ENCODE measurements at places on chromosomes 16 and 17. TPM values are rescaled to one million over a fixed set of nuclear protein-coding genes. Genes with fewer than 3 reads are reported as not detected.

The KCNH6 gene
- 0.16 TPM for total RNA-seq

- DNase-seq, result no peak
These were observed 75.6 kb downstream of the ABR start for GRCh38 chr17:1104222-1104621.

- DNase-seq, result no peak
These were observed 1.4 kb downstream of the CARHSP1 start for GRCh38 chr16:8867216-8867931.

DNA sequence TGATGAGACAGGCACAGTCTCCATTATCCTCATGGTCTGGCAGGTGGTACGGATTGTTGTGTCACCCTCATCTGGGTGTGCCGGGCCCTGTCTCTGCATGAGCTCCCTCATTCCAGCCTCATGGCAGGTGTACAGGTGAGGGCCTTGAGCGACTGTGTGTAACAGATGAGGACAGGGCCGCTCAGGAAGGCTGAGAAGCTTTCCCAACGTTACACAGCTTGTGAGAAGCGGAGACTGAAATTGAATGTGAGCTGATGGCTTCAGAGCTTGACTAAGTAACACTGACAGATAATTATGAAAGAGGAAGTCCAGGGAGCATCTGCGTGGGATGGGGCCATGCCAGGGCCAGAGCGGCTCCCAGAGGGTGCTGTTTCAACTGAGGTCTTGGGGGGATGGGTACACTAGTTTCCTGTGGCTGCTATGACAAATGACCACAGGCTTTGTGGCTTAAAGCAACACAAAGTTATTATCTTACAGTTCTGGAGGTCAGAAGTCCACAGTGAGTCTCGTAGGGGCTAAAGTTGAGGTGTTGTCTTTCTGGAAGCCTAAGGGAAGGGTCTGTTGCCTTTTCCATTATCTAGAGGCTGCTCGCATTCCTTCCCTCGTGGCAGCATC lies 36.7 kb downstream of the CMIP start:
- DNase-seq, result no peak

- DNase-seq, result no peak
These were observed 4.6 kb downstream of the MYBBP1A start for GRCh38 chr17:4550534-4551039.

GRCh38 chr17:29682054-29682453 lies 59.3 kb upstream of the CORO6 start:
- DNase-seq, result no peak

GRCh38 chr17:36602924-36603384 lies 1.6 kb downstream of the MRM1 start:
- no peak for DNase-seq

The TRPV3 gene
- total RNA-seq, result 0.47 TPM

The CALCOCO2 gene
- 17.9 TPM for total RNA-seq

DNA sequence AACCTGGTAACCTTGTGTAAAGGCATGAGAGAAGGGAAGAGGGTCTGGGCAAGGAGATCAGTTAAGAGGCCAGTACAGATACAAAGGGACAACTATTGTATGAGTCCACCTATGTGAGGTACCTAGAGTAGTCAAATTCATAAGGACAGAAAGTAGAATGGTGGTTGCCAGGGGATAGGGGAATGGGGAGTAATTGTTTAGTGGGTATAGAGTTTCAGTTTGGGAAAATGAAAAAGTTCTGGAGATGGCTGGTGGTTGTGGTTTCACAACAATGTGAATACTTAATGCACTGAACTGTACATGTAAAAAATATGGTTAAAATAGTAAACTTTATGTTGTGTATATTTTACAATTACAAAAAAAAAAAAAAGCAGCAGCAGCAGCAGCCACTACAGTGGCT lies 49.4 kb downstream of the SNTB2 start:
- DNase-seq, result no peak

DNA sequence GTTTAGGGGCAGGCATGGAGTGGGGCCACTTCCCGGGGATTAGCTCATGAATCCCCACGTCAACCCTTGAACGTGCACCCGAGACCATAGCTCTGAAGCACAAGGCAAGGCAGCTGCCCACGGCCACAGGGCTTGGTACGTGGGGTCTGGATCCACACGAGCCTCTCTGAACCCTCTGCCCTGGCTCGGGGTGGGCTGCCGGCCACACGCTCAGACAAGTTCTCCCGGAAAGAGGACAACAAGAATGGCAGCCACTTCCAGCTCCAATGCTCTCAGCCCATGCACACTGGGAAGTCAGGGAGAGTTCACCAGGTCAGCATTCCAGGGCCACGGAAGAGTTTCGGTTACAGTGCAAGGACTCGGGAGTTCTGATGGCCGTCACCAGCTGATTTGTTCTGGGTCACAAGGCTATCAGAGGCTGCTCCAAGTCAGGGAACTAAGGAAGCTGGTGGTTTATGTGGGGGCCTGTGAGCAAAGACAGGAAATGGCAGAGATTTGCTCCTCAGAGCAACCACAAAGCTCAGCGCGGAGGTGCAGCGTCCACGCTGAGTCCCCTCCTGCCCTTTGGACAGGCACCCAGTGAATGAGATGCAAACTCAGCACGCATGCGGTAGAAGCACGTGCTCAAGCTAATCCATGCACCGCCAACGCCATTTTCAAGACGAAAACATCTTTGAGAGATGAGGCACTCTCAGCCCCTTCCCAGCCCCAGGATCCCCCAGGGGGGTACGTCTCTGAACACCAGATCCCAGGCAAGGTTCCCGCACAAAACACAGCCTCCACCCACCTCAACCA lies 356.4 kb downstream of the FOXL1 start:
- DNase-seq, result no peak

DNA sequence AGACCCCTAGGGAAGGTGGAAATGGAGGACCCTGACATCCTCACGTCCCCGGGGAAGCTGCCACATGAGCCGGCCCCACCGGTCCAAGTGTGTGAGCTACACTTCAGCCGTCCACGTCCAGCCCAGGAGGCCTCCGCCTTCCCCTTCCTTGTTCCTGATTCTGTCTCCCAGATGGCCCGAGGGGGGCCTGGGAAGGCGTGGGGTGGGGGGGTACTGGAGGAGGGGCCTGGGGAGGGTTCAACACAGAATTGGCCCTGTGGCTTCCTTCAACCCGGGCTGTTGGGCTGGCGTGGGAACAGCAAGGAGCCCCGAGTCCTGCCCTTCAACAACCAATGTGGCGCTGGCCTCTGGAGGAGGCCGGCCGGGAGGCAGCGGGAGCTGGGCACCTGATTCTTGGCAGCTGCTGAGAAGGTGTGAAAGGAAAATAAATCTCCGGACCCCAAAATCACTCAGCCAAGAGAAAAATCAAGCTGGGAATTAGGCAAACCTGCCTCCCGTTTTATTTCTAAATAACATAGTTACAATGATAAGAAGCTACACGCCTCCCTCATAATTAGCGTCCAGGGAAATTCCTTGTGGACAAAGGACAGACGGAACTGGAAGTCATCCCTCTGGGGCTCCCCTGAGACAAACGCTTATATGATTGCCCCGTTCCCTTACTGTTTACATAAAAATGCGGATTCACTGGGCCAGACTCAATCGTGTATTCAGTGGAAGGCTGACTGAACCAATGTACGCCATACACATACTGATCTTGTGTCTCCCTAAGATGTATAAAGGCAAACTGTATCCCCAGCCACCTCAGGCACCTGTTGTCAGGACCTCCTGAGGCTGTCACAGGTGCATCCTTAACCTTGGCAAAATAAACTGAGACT lies 1.8 kb upstream of the APRT start:
- DNase-seq, result no peak

The MSLN gene
- total RNA-seq, result not detected

The GP2 gene
- not detected for total RNA-seq

- DNase-seq, result peak; percentile 36
These were observed 15.3 kb downstream of the DLG4 start for GRCh38 chr17:7204336-7204735.

- DNase-seq, result no peak
These were observed 55.7 kb downstream of the CENPV start for GRCh38 chr17:16297367-16298139.

The CUEDC1 gene
- 10.9 TPM for total RNA-seq

DNA sequence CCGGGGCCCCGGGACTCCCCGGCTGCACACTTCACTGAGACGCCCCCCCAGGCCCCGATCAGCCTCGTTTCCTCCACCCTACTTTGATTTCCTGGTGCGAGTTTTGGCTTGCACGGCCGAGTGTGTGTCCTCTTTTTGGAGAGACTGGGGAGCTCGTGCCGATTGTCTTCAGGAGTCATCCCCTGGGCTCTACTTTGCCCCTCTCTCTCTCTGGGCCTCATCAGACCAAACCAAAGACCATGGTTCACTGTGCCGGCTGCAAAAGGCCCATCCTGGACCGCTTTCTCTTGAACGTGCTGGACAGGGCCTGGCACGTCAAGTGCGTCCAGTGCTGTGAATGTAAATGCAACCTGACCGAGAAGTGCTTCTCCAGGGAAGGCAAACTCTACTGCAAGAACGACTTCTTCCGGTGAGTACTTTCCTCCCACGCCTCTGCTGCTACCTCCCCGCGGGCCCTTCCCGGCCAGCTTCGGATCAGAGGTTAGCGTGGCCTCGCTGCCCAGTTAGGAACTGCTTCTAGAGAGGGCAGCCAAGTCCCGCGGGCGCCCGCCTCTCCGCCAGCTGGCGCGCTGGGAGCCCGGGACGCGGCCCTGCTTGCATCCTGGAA lies 787 bp downstream of the LHX1 start:
- no peak for DNase-seq

GRCh38 chr16:87733190-87733589 lies 32.6 kb downstream of the KLHDC4 start:
- no peak for DNase-seq

DNA sequence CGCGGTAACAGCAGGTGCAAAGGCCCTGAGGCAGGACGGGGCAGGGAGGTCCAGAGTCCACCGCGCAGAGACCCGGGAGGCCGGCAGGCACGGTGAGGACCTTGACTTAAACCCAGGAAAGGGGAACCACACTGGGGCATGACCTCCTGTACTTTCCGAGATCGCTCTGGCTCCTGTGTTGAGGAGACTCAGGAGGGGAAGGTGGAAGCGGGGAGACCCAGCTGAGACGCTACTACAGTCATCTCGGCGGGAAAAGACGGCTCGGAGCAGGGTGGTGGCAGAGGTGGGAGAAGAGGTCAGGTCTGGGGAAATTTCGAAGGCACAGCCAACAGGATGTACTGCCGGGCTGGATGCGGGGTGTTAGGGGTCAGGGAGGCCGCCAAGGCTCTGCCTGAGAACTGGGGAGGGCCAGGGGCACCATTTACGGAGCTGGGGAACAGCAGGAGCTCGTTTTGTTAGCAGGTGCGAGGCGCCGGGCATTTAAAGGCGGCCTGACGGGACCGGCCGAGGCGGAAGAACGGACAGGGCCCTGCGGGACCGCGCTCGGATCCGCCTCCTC lies 22.3 kb downstream of the NPTX1 start:
- no peak for DNase-seq

The ETV4 gene
- total RNA-seq, result 1.4 TPM

DNA sequence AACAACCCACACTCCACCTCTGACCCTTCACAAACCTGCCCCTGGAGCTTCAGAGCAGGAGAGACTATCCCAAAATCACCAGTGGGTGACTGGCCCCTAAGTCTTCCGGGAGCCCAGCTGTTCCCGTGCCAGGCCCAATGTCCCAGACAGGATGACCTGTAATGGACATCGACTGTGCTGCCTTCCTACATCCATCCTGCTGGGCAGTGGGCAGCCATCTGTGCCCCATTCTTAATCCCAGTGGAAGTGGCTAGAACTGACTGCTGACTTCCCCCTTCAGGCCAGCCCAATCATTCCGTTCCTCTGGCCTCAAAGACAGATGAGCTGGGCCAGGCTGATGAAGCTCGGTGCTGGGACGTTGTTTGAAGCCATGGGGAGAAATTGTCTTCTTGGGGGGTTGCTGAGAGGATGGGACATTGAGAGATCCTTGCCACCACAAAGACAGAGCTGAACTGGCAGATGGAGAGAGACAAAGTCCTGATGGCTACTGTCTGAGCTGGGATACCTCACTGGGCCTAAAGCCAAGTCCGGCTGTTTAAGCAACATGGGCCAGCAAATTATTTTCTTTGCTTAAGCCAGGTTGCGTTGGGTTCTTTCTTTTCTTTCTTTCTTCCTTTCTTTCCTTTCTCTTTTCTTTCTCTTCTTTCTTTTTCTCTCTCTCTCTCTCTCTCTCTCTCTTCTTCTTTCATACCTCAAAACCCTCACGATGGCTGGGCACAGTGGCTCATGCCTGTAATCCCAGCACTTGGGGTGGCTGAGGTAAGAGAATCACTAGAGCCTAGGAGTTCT lies 17.9 kb upstream of the ALOX15B start:
- DNase-seq, result no peak

DNA sequence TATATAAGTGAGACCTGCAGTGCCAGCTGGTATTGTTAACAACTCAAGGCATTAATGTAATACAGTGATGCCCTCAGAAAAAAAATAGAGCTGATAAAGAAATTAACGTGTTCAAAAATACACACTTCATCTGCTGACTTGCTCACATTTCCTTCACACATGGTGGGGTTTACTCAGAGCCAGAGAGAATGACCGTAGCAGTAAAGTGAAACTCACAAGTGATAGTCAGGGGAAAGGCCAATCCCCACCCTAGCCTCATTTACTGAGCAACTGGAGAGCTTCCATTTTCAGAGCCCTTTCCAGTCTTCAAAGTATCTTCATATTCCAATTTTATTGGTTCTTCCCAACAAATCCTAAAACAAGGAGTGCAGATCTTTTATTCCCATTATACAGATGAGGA lies 74.0 kb upstream of the HLF start:
- DNase-seq, result no peak

The DNASE1L2 gene
- total RNA-seq, result 1.7 TPM

GRCh38 chr16:68064791-68065365 lies 20.3 kb upstream of the NFATC3 start:
- peak; percentile 23 for DNase-seq

The TNP2 gene
- not detected for total RNA-seq

DNA sequence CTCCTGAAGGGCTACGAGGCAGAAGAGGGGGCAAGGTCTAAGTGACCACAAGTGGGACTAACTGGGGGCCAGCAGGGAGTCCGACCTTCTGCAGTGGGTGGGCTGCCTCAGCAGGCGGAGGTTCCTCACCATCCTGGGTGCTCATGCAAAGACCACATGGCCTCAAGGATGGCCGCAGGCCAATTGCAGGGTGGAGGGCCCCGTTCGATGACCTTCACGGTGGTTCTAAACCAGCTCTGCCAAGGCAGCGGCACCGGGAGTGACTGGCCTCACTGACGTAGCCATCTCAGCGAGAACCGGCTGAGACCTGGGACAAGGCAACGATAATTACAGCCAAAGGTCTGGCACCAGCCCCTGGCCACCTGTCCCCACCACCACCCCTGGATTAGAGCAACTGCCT lies 5.7 kb downstream of the SMIM5 start:
- DNase-seq, result no peak

The KCNG4 gene
- total RNA-seq, result not detected

The COG4 gene
- 29.2 TPM for total RNA-seq

- no peak for DNase-seq
These were observed 3.6 kb upstream of the CYTH1 start for GRCh38 chr17:78785663-78786057.

- no peak for DNase-seq
These were observed 226.6 kb upstream of the ASIC2 start for GRCh38 chr17:33519692-33520091.

The PIGQ gene
- 18.1 TPM for total RNA-seq

GRCh38 chr16:27417047-27417671 lies 15.2 kb downstream of the IL21R start:
- DNase-seq, result no peak

The DOC2B gene
- 15.6 TPM for total RNA-seq

The KRT24 gene
- not detected for total RNA-seq

The SLC38A8 gene
- not detected for total RNA-seq

All from occipital lobe (tissue), 3 donors.